ENCODE measurements at places on chromosomes 11 and 22.
A peak's percentile ranks its signal among the peaks of the same experiment; 100 is the strongest.

GRCh38 chr22:36277482-36278291 lies 24.8 kb downstream of the APOL1 start:
- peak; percentile 80 for DNase-seq

DNA sequence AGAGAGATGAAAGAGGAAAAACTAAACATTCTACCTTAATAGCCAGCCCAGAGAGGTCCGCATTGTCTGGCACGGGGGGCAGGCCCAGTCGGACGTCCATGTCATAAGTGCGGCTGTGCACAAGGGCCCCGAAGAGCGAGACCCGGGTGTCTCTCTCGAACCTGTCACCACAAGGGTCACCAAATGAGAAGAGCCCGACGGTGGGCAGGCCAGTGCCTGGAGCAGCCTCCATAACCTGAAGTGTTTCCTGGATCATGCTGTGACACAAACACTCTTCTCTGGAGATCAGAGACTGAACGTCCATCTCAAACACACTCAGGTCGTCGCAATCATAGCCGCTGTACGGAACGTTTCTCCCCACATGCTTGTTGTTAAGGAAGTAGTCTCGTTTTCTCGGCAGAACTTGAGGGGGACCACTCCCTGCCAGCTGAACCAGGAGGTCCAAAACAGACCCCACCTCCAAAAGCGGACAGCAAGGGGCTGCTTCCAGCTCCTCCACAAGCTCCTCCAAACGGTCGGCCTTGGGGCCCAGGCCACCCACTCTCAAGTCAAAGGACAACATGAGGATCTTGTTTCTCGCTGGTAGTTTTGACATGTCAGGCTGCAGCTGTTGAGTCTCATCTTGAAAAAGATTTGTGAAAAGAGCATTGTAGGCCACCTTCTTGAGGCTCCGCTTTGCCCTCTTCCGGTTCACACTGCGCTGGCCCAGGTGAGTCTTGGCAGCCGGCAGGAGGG lies 971 bp downstream of the TUBGCP6 start:
- DNase-seq, result no peak

- peak; percentile 99 for DNase-seq
These were observed at the start of gene SUN2 for GRCh38 chr22:38755911-38756532. Gene SUN2, minus strand, starts transcription at chr22:38755998. Its CDS starts 3,370 bp downstream, at chr22:38752628.

DNA sequence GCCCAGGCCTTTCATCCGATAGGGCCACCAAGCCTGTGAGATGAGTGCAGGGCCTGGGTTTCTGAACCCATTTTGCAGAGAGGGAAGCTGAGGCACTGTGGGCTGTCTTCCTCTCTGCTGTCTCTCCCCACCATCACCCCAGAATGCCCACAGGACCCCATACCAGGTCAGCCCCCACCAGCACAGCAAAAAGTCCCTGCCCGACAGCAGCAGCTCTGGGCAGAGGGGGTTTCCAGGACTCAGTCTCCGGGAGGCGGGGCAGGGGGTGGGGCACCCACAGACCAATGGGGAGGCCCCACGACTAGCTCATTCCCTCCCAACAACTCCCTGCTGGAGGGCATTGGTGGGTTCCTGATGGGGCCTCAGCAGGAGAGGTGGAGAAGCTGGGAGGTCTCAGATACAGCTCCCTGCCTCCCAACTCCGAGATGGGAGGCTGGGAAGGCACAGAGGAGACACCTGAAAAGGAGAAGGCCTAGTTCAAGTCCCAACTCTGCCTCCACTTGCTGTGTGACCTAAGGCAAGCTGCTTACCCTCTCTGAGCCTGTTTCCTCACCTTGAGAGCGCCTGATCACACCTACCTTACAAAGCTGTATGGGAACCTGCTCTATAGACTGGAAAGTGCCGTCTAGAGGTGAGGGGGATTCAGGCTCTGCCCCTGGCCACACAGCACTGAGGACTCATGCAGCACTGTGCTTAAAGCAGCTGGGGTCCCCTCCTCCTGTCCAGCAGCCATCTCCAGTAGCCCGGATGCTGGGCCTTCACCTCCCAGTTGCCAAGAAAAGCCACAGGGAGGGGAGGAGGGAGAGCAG lies 3.5 kb downstream of the CBX7 start:
- peak; percentile 89 for DNase-seq

- DNase-seq, result no peak
These were observed 18.6 kb upstream of the ARAP1 start for GRCh38 chr11:72770799-72771198.

All from GM13977 (cell line).